ENCODE measurements at places on chromosomes 7 and 10. TPM values are rescaled to one million over a fixed set of nuclear protein-coding genes. Genes with fewer than 3 reads are reported as not detected.

PDGFA gene
- total RNA-seq = 0.20 TPM

GRCh38 chr7:107180378-107180777 lies 11.6 kb downstream of the HBP1 start:
- peak; percentile 78 for DNase-seq

GRCh38 chr7:116579835-116580234 lies 55.0 kb downstream of the CAV1 start:
- DNase-seq = no peak

UNC5B gene
- total RNA-seq = not detected

HOXA3 gene
- total RNA-seq = not detected

- no peak for DNase-seq
These were observed 410.5 kb downstream of the PAXIP1 start for GRCh38 chr7:154592388-154592787.

DNA sequence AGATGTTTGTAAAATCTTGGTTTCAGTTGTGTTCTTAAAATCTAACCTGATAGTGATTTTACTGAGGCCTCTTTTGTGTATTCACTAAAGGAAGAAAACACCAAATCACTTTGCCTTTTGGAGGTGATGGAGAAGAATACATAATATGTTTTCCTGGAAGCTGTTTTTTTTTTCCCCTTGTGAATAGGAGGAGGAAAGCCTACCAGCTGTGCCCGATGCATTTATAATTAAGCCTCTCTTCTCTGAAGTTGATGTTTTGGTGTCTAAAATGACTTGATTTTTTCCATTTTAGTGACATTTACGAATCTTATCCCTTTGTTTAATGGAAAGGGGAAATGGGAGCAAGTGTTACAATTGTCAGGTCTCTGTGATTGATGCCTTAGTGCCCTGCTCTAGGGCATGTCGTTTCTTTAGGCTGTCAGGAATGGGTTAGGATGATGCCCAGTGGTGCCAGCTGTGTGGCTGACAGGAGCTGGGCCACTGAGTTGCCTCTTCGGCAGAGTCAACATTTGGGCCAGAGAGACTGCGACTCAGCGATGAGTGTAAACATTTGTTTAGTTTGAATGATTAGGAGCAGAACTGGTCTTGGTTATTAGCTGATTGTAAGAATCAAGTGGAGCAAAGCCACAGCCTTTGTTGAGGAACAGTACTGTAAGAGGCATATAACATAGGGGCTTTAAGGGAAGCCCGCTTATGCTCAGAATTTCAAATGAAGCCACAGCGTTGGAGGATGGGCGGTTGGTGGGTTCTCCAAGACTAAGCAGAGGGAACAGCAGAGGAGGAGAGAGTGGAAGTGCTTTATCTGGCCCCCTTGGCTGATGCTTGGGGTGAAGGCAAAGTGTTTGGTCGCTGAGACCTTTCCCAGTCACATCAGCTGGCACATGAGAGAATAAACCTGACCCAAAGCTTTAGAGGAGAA lies 81.6 kb downstream of the CDK14 start:
- no peak for DNase-seq

Measured in CD4-positive, alpha-beta memory T cell (primary cell).